ENCODE measurements at places on chromosomes 5 and 9. TPM values are rescaled to one million over a fixed set of nuclear protein-coding genes. Genes with fewer than 3 reads are reported as not detected.

DNA sequence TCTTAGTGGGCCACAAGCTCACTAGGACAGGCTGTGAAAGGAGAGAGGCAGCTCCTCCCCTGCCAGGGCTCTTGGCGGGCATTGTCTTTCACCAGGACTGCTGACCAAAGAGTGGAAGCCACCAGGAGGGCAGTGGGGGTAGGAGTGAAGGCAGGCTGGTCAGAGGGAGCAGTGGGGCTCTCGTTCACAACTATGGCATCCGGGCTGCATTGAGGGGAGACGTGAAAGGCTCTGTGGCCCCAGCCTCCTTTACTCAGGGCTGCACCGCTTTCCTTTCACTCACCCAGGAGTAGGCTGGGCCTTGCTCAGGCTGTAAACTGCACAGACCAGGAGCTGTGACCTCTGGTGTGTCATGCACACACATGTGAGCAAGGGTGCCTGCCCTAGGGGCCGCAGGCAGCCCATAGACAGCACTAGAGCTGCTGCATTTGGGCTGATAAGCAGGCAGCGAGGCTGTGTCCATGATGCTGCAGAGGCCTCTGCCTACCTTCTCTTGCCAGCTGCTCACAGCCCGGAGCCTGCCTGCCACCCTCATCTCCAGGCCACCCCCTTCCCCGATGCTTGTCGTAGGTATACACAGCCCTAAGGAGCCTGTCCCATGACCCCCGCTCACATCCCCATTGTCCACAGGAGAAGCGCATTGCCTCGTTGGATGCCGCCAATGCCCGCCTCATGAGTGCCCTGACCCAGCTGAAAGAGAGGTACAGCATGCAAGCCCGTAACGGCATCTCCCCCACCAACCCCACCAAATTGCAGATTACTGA, 130.4 kb downstream of the DAB2IP start:
- no peak for DNase-seq

DNA sequence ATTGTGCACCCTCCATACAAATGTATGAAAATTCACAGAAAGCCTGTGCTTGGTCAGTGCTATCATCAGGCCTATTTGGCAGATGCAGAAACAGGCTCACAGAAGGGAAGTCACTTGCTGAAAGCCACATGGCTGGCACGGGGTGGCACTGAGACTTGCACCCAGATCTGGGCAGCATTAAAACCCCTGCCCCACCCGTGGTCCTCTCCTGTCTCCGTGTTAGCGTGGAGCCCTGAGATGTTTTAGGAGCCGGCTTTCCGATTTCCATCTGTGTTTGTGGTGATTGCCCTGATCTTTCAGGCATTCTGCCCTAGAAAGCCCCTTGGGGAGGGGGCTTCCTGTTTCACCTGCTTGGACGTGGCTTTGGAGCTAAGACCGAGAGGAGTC, 102.2 kb upstream of the IER5L start:
- no peak for DNase-seq

GRCh38 chr9:14168381-14168780, 145.6 kb downstream of the NFIB start:
- DNase-seq: no peak

GRCh38 chr5:72179816-72180440, 72.7 kb downstream of the MAP1B start:
- DNase-seq: no peak

GRCh38 chr9:125293134-125293533, 31.5 kb downstream of the GAPVD1 start:
- DNase-seq: no peak

DPH7 gene
- 36.8 TPM for total RNA-seq

- DNase-seq: no peak
Measured at GRCh38 chr5:21680641-21681040, 1172.5 kb downstream of the CDH12 start.
